ENCODE measurements at places on chromosomes 4 and X.

- DNase-seq: no peak
Measured at GRCh38 chrX:11148401-11148800, 37.3 kb downstream of the HCCS start.

DNA sequence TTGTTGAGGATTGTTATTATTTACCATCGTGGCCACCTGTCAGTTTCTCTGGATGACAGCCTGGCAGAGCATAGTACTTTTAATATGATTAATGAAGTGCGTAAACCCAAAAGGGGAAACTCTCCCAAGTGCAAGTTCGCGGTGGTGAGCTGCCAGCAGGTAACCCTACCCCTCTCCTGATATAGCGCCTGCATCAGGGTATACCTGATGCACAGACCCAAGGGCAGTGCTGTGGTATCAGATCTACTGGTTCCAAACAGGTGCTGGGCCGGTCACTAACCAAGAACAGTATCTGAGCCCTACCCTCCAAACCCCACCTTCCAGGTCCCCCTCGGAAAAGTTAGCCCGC, 1.6 kb downstream of the RNF150 start:
- no peak for DNase-seq

DNA sequence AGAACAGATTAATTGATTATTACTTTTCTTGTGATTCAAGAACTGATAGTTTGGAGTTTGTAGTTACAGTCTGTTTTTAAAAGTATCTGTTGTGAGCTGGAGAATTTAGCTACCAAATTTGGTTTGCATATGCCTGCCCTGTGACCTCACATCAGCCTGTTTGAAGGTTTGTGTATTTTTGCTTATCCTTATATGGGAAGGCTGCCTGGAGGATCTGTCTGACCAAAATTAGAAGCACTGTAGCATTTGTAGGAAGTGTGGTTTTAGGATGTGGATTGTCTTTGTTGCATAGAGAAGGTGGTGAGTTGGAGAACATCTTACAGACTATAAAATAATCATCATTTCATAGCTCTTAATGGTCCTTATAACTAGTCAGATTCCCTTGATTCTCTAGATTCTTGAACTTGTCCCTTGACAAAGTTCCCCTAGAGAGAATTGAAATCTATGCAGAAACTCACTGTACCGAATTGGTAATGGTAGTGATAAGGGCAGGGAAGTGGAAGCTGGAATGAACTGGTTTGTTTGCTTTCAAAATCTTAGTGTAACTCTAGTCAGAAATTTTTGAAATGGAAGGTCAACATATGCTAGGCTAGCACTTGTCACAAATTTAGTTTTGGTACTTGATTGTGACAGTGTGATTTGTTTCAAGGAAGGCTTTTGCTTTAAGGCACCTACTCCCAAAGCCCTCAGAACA, 57.3 kb downstream of the SH3BGRL start:
- DNase-seq: no peak

DNA sequence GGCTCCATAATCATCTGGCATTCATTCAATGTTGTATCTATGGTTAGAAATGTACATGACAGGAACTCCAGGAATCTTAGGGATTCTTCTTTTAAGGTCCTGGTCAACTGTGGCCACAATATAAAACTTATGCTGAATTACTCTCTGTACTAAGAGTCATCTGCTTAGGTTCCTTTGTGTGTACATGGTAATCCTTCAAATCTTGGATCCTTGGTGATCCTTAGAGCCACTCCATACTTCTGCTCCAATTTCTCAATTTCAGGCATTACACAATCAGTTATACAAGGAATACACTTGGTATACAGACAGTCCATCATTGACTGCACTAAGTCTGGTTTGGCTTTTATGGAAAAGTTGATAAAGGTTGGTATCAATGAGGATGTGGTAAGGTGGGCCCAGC, 5.8 kb downstream of the SRD5A3 start:
- no peak for DNase-seq

DNA sequence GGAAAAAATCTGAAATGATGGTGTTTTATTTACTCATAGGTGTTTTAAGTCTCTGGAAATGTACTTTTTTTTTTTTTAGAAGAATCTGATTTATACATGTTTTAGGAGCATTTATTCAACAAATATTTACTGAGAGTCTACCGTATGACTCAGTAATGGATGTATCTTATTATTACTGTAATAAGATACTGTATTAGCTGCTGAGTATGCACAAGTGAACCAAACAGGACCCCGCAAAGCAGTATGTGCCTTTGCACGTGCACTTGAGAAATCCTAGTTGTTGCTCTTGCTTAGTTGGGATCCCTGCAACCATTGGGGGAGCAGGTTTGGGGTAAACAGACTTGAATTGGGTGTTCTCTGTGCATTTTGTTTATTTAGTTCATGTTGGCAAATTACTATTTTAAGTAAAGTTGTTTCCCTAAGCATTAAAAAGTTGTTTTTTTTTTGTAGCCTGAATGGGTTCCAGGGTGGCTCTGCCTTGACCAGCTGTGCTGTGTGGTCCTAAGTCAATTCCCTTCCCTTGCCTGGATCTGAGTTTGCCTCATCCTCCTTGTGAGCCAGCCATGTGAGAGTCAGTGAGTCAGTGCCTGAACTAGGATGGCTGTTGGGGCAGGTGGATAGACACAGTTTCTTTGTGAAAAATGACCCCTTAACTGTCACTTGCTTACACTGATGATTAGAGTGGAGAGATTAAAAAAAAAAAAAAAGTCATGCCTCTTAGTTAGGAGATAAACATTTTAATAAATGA, 27.7 kb downstream of the DCUN1D4 start:
- DNase-seq: no peak

GRCh38 chrX:44338361-44338760, 5.1 kb downstream of the EFHC2 start:
- no peak for DNase-seq

DNA sequence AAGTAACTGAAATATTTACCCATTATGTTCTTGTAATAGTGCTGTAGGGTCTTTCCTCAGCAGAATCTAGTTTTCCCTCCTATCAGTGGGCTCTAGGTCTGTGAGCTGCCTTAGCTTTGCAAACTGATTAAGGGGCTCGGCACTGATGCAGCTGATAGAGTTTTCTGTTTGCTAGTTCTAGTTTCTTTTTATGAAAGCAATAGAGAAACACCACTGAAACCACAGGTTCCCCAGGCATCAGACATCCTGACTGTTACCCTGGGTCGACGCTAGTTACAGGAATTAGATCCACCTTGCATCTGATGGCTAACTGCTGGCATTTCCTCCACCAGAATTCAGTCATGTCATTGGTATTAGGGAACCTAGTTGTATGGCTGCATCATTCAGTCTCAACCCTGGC, 225.0 kb upstream of the VCX start:
- no peak for DNase-seq

GRCh38 chr4:31045151-31045550, 325.0 kb downstream of the PCDH7 start:
- no peak for DNase-seq

- no peak for DNase-seq
Measured at GRCh38 chr4:4849524-4850193, 9.8 kb upstream of the MSX1 start.

DNA sequence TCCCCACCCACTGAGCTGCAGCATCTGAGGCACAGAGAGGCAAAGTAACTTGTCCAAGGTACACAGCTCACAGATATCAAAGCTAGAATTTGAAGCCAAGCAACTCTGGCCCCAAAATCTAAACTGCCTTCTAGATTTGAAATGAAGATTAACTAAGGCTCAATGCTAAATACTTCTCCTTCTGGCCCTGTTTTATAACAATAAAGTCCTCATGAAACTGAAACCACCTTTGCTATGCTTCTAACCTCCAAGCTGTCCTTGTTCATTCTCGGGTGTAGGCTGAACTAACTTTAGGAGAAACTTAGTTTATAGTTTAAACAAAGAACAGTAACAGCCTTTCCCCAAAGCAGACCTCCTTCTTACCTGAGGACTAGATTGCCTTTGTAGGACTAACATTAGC, 93.6 kb downstream of the DCTD start:
- DNase-seq: no peak

DNA sequence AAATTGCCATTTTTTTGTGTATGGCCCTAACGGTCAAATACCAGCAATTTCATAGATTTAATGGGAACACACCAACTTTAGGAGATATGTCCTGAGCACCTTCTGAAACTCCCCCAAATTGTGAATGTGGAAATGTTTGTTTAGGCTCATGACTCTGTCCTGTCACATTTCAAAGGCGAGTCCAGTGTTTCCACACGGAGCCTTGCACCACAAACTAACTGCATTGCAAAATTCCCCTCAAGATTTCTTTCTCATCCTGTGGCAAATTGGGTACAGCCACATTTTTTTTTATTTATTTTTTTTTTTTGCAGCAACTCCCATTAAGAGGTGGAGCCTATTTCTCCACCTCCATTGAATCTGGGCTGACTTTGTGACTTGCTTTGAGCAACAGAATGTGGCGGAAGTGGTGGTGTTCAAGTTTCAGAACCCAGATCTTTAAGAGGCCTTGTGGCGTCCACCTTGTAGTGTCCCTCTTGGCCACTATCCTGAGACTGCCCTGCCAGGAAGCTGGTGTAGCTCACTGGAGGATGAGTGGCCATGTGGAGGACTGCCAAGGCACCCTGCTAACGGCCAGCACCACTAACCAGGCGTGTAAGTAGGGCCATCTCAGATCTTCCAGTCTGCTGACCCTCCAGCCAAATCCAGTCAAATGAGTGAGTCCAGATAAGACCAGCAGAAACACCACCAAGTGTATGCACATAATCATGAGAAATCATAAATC, 172.4 kb upstream of the SCML1 start:
- DNase-seq: peak; percentile 17

GRCh38 chrX:44675362-44676024, 132.8 kb upstream of the FUNDC1 start:
- DNase-seq: peak; percentile 16

- no peak for DNase-seq
Measured at GRCh38 chr4:148116969-148117368, 325.2 kb downstream of the NR3C2 start.

DNA sequence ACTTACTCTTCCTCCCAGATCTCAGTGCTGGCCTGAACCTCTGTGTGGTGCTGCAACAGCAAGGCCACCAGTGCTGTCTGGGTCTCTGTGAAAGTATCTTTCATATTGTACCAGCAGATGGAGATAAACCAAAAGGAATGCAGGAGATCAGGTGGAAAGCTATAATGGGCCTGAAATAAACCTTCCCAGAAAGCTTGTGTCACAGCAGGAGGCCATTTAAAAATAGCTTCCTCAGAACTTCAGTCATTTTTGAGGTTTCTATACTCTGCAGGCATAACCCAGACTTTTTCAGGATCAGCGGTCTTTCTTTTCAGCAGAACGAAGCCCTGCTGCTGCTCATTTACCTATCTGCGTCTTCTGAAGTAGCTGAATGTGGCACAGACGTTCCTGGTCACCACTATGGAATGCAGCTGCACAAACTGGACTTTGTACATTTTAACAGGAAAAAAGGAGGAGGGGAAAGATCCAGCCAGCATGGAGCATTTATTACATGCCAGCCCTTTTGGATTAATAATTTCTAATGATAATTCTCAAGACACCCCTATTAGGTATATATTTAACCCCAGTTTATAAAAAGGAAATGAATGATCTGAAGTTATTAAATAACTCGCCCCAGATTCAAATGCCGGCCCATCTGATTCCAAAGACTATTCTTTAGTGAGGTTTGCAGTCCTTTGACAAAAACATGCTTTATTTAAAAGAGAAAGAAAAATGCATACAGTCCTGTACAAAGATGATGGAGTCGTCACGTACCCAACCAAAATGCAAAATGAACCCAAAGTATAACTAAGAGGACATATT, 119.7 kb downstream of the NFKB1 start:
- peak; percentile 86 for DNase-seq

GRCh38 chr4:41957634-41958033, 22.4 kb downstream of the TMEM33 start:
- DNase-seq: no peak

DNA sequence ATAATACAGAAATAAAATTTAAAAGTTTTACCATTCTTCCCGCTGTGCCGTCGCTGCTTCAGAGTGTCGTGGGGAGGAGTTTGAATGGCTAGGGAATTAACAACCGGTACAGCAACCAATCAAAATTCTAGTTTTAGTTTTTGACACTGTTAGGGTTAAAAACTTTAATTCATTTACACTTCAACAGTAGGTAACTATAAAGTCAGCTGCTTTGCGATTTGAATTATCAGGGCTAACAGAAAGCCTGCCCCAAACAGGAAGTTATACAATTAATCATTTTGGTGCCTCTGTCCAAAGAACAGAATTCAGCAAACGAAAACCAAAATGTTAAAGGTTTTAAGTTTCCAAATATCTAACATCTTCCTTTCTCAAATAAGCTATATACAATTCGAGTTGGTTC, 2.3 kb downstream of the HNRNPD start:
- DNase-seq: no peak

DNA sequence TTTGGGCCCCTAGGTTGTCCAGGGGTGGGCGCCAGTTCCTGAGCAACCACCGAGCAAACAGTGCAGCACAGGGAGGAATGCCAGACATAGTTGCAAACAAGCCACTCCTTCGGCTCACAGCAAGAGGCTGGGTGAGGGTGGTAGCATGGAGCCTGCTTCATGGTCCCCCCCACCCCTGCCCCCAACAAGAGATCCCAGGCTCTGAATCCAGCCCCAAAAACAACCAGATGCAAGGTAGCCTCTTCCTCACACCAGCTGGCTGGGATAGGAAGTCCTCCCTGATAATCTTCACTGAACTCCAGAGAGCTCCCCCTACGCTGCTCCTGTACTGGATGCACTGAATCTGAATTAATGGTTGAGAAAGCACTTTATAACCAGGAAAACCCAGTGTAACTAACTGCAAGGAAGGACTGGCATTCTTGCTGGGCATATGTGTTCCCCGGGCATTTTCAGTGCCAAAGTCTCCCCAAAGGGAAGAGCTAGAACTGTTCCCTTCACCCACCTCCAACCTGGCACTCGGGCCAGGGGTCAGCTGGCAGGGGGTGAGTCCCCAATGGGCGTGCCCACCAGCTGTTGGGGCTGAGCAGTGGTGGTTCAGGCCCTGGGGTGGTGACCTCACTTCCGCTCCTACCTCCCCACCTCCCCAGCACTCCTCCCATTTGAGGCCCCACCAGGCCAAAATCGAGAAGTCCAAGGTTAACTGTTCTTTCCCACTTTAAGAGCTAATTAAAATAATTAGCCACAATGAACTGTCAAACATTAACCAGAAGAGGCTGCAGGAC, 1.5 kb downstream of the ELF4 start:
- no peak for DNase-seq

GRCh38 chr4:3515646-3516045, 16.6 kb downstream of the LRPAP1 start:
- DNase-seq: no peak

DNA sequence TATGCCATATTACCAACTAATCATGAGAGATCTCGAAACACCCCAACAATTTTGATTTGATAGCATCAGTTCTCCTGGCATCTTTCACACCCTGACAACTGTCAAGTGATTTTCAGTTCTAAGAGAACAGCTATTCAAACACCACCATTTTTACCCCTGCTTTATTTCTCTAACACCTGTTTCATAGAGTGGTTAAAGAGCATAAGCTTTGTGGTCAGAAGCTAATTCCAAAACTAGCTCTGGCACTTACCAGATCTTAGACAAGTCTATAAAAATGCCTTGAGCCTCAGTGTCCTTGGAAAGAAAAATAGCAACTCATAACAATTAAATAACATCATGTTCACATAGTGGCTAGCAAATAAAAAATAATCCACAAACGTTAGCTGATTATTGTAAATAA, 17.9 kb downstream of the PPA2 start:
- no peak for DNase-seq

- no peak for DNase-seq
Measured at GRCh38 chr4:56959100-56959499, 18.3 kb downstream of the NOA1 start.
